Stimulated activated CD8-positive, alpha-beta memory T cell treated with anti-CD3 and anti-CD28 coated beads, Interleukin-15, amount 100 ng/mL, for 24 hours (primary cell): ENCODE measurements at places on chromosomes 13 and 19.

GRCh38 chr19:55133639-55134444 lies 15.2 kb downstream of the TNNT1 start:
- DNase-seq, result no peak

DNA sequence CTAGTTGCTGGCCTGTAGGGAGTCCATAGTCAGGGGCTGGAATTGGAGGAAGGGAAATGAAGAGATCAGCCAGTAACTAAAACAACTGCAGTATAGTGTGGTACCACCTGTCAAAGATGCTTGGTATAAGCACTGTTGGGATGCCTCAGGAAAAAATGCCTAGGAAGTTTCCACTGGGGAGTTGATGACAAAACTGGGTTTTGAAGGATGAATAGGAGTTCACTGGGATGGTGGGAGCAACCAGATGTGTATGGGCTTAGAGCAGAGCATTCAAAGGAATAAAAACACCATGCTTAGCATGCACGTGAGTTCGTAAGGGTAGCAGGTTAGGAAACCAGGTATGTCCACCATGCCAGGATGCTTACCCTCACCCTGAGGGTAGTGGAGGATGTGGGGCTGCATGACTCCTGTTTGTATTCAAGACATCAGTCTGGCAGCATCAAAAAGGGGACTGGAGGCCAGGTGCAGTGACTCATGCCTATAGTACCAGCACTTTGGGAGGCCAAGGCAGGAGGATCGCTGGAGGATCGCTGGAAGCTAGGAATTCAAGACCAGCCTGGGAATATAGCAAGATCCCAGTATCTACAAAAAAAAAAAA lies 7.1 kb downstream of the CATSPERD start:
- DNase-seq, result no peak

DNA sequence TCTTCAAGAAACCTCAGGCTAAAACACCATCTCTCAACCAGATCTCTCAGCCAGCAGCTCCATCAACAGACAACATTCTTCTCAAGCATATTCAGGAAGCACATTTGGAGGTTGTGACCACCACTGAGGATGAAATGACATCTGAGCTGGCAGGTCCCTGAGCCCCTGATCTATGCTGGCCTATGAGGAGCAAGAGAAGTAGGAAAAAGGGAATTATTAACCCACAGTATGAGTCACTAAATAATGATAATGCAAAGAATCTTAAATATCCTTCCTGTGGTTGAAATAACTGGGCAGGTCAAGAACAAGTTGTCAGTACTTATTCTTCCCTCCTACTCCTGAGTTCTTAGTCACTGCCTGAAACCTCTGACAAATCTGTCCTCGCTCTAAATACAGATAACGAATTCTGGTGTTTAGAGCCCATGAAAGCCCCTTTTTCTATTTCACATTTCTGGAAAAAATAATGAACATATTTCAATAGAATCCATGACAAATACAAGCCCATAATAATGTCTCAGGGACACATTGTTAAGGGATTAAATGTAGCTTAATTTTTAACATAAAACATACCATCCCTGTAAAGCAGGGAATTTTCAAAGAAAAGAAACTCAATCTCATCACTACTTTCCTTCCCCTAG lies 225.8 kb upstream of the IRS2 start:
- DNase-seq, result no peak

- no peak for DNase-seq
These were observed 16.0 kb downstream of the LSM4 start for GRCh38 chr19:18306888-18307260.

DNA sequence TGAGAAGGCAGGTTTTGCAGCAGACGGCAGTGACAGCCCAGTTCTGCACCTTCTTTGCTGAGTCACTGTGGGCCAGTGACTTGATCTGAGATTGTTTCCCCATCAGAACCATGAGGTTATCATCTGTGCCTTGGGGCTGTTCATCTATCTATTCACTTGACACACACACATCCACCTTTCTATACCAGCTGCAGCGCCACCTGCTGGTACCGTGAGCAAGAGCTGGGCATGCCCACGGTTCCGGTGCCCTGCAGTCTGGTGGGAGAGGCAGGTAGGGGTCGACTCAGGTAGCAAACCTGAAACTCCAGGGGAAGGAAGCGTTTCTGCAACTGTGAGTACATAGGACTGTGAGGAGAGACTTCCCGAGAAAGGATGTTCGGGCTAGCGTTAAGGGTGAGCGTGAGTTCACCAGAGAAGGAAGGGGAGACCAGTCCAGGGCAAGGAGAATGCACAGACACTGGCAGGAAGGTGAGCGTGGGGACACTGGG lies 7.5 kb upstream of the LIN7B start:
- DNase-seq, result peak; percentile 52

- DNase-seq, result no peak
These were observed 318.8 kb downstream of the SHISA2 start for GRCh38 chr13:25733001-25733491.

DNA sequence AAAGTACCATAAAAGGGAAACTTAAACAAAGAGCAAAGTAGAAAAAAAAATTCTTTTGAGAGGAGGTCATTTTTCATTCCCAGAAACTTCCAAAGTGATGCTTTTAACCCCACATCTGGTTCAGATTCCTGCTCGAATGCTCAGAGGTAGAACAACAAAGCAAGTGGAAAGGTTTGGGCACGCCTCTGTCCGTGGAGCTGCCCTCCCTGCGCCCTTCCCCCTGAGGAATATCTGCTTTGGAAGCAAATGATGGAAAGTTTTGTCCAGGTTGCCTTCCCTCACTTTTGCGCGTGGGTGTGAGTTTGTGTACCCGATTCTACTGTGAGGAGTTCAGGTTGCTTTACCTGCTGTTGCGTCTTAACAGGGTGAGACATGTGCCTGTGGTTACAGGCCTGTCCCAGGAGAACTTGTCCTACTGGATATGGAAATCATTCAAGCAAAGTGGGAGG lies 110.2 kb downstream of the KLF5 start:
- no peak for DNase-seq

- no peak for DNase-seq
These were observed 27.7 kb downstream of the EFNB2 start for GRCh38 chr13:106507560-106508274.

DNA sequence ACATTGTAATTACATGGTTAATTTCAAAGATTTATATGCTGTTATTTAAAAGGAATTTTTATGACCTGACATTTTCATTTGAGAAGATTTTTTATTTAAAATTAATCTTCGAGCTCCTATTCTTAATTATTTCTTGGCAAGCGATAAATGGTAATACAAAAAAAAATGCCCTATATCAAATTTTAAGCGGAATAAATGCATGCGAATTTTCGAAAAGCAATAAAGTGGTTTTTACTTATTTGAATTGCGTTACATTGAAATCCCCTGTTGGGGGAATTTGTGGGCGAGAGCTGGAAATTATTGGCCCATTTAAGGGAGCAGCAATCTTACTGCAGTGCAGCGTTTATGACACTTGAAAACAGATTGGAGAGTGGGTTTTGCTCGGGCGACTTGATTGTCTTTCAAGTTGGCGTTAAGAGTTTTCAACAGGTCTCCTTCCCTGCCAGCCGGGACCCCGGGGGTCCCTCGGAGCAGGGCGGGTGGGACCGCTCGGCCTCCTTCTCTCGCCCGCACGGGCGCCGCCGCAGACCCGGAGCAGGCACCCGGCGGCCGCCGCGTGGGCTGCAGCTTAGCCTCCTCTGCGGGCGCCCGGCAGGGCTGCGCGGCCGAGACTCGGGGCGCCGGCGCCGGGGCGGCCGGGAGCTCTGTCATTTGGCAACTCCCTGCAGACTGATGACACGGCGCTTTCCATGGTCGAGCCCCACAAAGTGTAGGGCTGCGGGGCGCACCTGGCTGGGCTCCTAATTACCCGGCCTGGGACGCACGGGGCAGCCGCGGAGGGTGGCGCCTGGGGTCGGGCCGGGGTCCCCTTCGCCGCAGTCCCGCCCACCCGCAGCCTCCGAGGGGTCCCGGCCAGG lies 255.1 kb upstream of the SOX21 start:
- no peak for DNase-seq

DNA sequence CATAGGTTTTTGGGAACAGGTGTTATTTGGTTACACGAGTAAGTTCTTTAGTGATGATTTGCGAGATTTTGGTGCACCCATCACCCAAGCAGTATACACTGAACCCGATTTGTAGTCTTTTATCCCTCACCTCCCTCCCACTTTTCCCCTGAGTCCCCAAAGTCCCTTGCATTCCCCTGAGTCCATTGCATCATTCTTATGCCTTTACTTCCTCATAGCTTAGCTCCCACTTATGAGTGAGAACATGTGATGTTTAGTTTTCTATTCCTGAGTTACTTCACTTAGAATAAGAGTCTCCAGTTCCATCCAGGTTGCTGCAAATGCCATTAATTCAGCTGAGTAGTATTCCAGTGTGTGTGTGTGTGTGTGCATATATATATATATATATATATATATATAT lies 97.2 kb upstream of the EDNRB start:
- no peak for DNase-seq

DNA sequence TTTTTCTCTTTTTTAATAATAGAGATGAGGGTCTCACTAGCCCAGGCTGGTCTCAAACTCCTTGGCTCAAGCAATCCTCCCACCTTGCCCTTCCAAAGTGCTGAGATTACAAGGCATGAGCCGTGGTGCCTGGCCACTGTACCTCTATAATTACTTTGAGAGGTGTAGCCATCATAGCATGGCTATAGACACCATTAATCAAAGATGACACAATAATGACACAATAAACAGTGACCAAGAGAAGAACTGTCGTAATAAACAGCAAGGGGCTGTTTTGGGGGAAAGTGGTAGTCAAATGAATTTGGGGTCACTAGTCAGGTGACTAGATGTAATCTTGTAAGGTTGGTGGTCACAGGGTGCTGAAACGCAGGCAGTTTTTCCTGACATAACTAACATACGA lies 30.4 kb downstream of the KLF5 start:
- DNase-seq, result no peak

- no peak for DNase-seq
These were observed 32.2 kb downstream of the UNC13A start for GRCh38 chr19:17655751-17656472.

DNA sequence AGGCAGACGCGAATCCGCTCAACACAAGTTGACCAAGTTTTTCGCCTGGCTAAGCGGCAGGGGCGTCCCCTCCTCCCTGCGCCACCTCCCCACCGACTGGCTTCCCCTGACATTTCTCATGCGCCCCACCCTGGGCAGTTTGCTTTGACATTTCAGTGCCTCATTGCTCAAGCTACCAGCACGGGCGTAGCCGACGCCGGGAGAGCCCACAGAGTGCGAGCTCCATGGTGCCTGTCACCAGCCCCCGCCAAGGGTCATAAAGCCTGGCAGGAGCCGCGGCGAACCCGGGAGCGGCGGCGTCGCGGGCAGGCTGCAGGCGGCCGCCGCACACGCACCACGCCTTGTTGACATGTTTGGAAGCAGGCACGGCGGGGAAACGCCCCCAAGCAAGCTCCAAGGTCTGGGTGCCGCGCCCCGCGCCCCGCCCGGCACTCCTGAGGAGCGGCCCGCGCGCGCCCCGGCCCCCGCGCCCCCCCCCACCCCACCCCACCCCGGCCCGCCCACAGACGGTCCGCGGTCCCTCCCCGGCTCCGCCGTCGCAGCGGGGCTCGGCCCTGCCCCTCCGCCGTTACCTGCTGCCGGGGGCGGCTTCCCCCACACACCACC lies 601 bp downstream of the FBXL3 start:
- DNase-seq, result peak; percentile 36

- DNase-seq, result no peak
These were observed 22.6 kb downstream of the STARD13 start for GRCh38 chr13:33262997-33263396.

DNA sequence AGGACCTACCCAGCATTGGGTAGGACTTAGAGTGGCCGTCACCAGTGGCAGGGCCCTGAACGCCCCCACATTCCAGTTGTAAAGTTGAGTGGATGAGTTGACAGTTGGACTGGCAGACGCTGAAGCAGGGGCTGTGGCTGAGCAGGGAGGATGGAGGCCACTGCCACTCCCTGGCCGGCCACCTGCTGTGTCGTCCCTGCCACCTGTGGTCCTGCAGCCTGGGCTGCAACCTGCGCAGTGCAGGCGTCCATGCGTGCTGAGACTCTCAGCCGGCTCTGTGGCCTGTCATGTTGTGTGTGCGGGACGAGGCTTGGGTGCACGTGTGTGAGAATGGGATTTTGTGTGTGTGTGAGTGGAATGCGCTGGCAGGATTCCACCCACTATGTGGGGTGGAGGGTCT lies 80.8 kb downstream of the SCGB2B2 start:
- DNase-seq, result no peak

- DNase-seq, result no peak
These were observed 58.5 kb downstream of the POSTN start for GRCh38 chr13:37539976-37540605.

GRCh38 chr19:3671680-3672574 lies 28.3 kb downstream of the PIP5K1C start:
- no peak for DNase-seq

DNA sequence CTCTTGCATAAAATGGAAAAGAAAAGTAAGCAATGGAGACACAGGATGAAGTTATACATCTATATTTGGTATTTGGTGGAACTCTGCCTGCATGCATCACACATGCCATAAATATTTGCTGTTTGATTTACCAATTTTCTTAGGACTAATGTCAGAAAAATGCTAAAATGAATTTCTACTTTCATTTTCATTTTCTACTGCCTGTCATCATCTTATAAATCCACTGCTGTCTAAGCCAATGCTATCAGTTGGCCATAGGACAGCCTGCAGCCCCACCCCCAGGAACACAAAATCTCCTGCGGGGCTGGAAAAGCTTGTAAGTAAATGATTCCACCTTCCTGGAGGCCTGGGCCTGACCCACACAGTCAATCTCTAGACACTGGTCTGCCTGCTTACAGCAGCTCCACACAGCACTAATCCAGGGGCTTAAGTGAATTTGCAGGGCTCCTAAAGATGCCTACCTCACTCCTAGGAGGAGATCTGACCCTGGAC lies 122.0 kb downstream of the ENOX1 start:
- DNase-seq, result no peak
